ENCODE measurements at places on chromosomes 3 and 15.
A peak's percentile ranks its signal among the peaks of the same experiment; 100 is the strongest.

DNA sequence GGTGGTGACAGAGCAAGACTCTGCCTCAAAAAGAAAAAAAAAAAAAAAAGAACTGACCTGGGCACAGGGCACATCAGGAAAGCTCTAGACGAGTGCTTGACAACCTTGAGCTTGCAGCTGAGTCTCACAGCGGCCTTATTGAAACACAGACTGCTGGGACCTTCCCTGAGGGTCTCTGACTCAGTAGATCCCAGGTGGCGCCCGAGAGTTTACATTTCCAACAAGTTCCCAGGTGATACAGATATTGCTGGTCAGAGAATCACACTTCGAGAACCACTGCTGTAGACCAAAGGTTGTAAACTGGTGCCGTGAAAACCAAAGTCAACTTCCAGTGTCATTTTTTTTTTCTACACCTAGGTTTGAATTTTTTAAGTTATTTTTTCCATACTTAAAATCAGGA lies 573.2 kb upstream of the MDFIC2 start:
- DNase-seq, result no peak

GRCh38 chr3:194273743-194274310 lies 77.3 kb downstream of the CPN2 start:
- no peak for DNase-seq

DNA sequence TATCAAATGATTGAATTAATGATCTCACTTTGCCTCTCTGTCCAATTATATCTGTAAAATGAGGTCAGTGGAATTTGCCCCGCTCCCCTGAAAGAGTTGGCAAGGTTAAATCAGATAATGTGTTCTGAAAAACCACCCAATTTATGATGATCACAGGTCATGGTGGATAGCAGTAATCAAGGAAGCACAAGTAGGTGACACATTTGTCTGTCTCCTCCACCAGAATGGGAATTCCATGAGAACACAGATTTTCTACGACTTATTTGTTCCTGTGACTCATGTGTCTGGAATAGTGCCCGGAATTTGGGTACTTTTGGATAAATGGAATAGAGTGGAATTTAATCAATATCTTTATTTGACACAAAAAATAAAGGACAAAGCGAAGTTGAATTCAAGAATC lies 220.9 kb upstream of the SUCLG2 start:
- DNase-seq, result no peak

GRCh38 chr3:127339928-127340861 lies 52.3 kb upstream of the PRR20G start:
- DNase-seq, result no peak

GRCh38 chr15:29825227-29825626 lies 3.0 kb upstream of the TJP1 start:
- peak; percentile 15 for DNase-seq

DNA sequence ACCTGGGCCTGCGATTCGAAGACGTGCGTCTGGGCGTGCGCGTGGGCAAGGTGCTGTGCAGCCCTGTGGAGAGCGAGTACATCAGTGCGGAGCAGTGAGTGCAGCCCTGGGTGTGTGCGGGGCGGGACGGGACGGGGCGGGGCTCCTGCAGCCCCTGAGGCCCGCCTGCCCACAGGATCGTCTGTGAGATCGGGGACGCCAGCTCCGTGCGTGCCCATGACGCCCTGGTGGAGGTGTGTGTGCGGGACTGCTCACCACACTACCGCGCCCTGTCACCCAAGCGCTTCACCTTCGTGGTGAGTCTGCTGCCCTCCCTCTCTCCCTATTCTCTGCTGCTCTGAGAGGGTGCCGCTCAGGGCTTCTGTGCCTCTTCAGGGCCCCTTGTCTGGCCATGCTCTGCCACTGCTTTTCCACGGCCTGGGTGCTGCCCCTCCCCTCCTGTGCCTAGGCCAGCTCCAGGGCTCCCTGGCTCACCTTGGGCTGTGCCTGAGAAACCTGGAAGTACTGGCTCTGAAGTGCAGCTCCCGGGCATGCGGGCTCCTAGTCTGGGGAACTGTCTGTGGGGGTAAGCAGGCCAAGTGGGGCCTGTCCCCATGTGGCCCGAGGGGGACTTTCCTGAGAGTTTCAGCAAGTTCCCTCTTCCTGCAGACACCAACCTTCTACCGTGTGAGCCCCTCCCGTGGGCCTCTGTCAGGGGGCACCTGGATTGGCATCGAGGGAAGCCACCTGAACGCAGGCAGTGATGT lies 31.8 kb downstream of the PLXNA1 start:
- peak; percentile 44 for DNase-seq

GRCh38 chr3:168267179-168267578 lies 171.5 kb upstream of the GOLIM4 start:
- DNase-seq, result no peak

DNA sequence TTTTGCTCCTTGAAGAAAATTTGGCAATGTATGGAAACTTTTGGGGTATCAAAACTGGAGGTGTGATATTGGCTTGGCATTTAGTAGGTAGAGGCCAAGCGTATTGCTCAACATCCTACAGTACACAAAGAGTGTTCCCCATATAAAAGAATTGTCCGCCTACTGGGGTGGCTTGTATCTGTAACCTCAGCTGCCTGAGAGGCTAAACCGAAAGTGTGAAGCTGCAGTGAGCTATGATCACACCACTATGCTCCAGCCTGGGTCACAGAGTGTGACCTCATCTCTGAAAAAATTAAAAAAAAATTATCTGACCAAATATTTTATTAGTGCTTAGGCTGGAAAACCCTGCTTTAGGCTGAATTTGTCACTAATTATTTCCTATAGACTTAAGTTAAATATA lies 483.9 kb downstream of the PYDC2 start:
- DNase-seq, result no peak

All from inflammatory macrophage treated with lipopolysaccharide for 1 hour (primary cell).